ENCODE measurements at places on chromosomes 1 and 21.

DNA sequence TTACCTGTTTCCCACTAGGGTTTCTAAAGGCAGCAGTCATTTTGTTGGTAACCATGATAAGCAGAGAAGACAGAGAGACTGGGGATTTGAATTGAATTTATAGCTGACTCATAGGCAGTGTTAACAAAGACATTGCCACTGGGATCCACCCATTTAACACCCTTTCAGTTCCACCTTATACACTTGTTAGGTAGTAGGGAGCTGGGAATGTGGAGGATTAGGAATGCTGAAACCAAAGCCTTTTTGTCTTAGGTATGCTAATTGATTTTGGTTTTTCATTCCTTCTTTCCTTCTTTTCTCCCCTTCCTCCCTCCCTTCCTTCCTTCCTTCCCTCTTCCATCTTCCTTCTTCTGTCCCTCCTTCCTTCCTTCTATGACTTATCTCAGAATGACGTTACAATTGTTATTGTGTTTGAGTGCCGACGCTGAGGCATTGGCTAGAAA is 7.5 kb upstream of the EVI5 start:
- no peak for DNase-seq

DNA sequence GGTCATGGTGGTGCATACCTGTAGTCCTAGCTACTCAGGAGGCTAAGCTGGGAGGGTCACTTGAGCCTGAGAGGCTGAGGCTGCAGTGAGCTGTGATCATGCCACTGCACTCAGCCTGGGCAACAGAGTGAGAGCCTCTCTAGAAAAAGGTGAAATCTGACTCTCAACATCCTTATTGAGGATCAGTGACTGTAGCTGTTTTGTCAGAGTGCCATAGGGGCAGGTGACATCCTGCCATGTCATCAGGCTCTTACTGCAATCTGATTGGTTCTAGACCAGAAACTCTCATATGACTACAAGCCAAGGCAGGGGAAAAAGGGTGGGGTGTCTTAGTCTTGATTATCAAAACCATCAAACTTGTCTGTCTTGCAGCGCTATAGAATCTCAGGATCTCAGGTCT is 62.8 kb upstream of the NGF start:
- DNase-seq, result peak; percentile 3

DNA sequence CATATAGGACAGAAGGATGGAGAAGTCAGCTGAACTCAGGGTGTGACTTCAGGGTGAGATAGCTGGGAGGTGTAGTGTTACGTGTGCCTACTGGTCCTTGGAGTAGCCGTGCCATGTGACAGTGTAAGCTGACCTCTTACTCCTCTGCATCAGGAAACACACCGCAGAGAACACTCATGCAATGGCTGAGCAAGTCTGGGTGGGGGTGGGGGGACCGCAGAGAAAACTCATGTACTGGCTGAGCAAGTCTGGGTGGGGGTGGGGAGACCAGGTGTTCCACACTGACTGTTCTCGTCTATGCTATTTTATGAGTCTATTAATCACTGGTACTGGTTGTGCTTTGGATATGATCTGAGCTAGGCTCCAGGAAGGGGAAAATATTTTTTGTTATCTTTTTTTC is 233.1 kb downstream of the PAPPA2 start:
- no peak for DNase-seq

DNA sequence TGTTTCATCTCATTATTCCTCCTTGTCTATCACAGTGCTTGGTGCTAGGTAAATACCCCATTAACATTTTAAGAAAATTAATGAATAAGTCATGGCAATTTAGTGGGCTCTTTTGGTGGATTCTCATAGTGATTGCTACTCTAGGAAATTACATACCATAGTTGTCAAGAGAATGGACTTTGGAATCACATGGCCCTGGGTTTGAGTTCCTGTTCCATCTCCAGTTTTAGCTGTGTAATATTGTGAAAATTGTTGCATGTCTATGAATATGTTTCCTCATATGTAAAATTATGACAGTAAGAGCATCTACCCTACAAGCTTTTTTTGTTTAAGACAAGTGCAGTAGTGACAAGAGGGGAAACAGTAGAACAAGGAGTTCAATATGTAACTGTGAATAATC is 20.7 kb downstream of the WDTC1 start:
- no peak for DNase-seq

GRCh38 chr1:30718091-30718635 is 5.2 kb downstream of the MATN1 start:
- DNase-seq, result peak; percentile 99

GRCh38 chr1:25197982-25198662 is 34.2 kb downstream of the SYF2 start:
- DNase-seq, result no peak

- DNase-seq, result no peak
Observed at GRCh38 chr1:200558866-200559459, 61.6 kb downstream of the KIF14 start.

- DNase-seq, result no peak
Observed at GRCh38 chr21:14482165-14482564, 64.0 kb downstream of the SAMSN1 start.

DNA sequence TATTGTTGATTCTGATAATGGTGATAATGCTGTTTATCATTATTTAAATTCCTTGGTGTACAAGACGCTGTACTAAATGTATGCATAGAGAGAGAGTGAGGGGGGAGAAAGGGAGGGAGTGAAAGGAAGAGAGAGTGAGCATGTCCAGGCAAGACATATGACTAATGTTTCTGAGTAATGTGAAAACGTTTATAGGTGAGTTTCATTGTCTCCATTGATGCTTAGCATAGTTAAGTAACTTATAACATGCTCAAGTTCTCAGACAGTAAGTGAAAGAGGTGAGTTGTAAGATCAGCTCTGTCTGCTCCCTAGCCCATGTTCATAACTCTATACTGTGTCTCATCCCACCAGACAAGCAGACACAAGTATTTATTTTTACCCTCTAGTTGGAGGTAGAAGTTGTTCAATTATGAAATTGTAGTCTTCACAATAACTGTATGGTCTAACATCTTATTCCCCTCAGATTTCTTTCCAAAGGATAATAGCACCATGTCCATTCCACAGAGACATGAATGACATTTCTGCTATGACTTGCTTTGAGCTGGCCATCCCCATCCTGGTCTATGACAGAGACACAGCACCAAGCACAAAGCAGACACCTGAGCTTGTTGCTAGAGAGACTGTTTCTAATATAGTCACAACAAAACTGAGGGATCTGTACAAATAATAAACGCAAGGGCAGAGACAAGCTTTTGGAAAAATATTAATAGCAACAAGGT is 285.1 kb downstream of the CACNA1E start:
- no peak for DNase-seq

DNA sequence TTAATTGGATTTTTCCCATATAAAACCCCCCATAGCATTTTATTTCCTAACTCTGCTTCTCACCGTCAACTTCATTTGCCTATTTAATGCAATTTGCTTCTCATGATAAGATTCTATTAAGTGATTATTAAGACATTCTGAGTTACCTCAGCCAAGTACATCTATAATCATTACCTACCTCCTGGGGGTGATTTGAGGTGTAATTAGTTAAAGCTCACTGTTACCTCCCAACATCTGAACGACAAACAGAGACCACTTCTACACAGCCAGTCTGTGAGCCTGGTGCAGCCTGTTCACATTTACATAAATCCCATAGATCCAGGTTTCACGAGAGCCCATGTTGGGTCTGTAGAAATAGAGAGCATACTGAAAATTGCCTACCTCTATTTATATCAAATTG is 65.7 kb upstream of the SSX2IP start:
- no peak for DNase-seq

GRCh38 chr1:188129856-188130838 is 1301.4 kb downstream of the PLA2G4A start:
- no peak for DNase-seq

DNA sequence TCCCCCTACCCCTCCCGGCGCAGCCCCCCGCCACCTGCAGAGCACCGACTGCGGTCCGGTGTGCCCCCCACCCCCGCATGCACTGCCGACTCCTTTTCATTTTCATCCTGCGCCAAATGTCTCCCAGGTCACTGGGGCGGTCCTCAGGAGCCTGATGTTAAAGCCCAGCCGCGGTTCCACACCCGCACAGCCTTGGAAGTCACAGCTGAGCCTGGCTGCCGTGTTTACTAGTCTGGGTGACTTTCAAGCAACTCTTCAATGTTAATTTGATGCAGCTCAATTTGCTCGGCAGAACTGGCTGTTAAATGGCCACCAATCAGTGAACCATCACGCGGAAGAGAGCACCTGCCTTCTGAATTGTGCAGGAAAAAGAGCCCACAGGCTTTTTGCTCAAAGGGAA is 27.2 kb downstream of the THAP3 start:
- DNase-seq, result no peak

- DNase-seq, result no peak
Observed at GRCh38 chr21:45556645-45557615, 14.7 kb upstream of the SLC19A1 start.

- no peak for DNase-seq
Observed at GRCh38 chr1:25700626-25701025, 84.0 kb downstream of the MAN1C1 start.

DNA sequence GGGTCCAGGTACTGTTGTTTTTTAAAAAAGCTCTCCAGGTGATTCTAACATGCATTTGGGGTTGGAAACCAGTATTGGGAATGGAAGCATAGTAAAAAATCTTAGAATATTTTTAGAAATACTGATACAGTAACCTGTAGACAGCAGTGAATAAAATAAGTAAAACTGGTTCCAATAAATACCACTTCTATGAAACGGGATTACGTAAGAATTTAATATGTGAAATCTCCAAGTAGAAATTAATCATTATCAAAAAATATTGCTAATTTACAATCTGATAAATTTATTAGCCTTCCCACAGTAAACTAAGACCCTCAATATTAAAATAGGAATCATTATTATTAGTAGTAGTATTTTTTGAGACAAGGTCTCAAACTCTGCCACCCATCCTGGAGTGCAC is 177.5 kb downstream of the COP1 start:
- no peak for DNase-seq

- no peak for DNase-seq
Observed at GRCh38 chr1:186557147-186557777, 96.3 kb upstream of the PDC start.

DNA sequence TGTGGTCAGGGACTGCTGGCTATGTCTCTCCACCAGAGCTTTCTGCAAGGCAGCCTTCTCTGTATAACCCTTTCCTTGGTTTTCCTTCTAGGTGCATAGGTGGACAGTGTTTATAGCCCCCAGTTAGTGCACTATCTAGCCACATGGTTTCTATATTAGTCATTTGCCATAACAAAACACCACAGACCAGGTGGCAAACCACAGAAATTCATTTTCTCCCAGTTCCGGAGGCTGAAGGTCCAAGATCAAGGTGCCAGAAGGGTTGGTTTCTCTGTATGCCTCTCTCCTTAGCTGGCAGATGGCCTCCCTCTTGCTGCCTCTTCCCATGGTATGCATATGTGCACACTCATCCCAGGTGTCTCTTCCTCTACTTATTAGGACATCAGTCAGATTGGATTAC is 106.4 kb downstream of the KAZN start:
- DNase-seq, result peak; percentile 48

- no peak for DNase-seq
Observed at GRCh38 chr21:38664315-38664714, 141.4 kb upstream of the ETS2 start.

DNA sequence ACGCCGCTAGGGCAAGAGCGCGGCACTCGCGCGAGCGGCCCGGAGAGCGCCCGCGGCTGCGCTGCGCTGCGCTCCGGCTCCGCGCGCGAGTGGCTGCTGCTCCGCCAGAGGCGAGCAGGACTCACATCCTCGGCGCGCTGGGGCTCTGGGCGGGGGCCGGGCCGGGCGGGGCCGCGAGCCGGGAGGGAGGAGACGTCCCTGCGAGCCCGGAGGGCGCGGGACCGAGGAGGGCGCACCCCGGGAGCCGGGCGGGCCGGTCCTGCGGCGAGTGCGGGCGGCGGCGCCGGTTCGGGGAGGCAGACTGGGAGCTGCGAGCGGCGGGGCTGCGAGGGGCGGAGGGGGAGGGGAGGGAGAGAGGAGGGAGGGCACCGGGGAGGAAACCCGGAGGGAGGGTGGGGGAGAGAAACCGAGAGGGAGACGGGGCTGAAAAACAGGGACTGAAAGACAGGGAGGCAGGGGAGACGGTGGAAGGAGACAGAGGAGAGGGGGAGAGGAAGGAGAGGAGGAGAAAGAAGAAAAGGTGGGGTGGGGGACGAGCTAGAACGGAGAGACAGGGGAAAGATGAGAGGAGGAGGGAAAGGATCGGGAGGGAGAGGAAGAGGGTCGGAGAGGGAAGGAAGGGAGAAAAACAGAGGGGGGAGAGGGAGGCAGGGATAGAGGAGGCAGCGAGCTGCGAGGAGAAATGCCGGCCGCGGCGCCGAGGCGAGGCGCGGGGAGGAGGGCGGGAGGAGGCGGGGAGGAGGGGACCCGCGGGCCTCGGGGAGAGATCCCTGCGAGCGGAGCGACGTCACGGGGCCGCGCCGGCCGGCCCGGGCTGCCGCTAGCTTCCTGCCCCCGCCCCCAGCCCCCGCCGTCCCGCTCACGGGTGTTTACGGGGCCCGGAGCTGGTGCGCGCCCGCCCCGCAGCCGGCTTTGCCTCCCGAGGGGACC is at the start of gene CAMK2N1:
Gene CAMK2N1 (minus strand): TSS at position 684 of the 930 bp plus-strand sequence. CDS start 831 bp downstream, outside the sequence.
- DNase-seq, result peak; percentile 77

DNA sequence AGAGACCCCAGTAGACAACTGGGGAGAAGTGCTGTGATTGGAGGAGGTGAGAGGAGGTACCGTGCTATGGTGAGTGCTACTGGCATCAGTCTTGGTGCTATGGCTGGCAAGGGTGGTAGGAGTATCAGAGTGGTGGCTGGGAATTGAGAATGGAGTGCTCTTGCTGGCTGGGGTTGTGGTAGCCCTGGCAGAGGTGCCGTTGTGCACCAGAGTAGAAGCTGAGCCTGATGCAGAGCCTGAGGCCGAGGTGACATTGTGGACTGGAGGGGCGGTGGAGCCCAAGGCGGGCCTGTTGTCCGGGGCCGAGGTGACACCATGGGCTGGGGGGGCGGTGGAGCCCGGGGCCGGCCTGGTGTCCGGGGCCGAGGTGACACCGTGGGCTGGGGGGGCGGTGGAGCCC is 14.6 kb downstream of the TRIM46 start:
- DNase-seq, result no peak

GRCh38 chr1:215720126-215720525 is 153.0 kb downstream of the KCTD3 start:
- no peak for DNase-seq

GRCh38 chr1:180151508-180151907 is 3.2 kb upstream of the QSOX1 start:
- no peak for DNase-seq

- no peak for DNase-seq
Observed at GRCh38 chr1:231618609-231619256, 7.9 kb upstream of the DISC1 start.
